ENCODE measurements at places on chromosomes 5 and 9.

DNA sequence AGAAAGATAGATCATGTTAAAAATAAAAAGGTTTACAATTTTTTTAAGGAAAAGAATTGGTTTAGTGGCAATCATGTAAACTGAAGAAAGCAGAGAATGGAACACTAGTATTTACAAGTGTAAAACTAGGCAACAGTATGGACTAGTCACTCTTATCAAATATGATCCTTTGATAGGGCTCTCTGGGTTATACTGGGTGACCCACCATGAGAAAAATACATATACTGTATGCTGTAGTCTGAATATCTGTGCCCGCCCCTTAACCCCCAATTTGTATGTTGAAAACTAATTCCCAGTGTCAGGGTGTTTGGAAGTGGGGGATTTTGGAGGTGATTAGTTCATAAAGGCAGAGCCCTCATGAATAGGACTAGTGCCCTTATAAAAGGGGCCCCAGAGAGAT, 236.8 kb upstream of the TARS1 start:
- DNase-seq = no peak

DNA sequence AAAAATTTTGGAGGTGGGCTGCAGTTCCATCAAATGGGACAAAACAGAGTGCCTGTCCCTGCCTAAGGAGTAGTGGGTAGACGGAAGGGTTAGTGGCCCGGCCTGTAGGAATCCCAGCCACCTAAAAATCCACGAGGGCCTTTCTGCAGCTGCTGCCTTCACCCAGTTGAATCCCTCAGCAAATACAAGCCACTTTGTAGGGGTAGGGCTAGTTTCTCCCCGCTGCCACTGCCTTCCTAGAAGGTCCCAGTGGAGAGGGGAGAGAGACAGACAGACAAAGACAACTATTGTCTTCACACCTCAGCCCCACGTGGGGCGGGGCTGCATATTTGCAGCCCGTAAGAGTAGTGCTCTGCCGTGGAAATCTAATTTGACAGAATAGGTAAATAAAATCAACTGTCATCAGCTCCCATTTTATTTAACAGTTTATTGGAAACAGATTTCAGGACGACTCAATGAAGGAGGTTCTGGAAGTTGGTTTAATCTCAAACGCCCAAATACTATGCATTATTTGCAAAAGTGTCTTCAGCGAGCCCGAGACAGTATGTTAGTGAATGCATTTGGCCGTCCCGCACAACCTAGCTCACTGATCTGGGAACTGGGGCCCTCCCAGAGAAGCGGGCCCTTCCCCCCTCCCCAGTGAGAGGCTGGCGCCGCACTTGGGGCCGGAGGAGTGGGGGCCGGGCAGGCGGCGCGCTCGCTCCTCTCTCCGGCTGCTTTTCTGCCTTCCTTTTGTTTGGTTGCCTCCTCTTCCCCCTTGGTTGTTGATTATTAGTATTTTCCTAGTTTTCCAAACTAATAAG, 67.6 kb upstream of the TBCA start:
- no peak for DNase-seq

DNA sequence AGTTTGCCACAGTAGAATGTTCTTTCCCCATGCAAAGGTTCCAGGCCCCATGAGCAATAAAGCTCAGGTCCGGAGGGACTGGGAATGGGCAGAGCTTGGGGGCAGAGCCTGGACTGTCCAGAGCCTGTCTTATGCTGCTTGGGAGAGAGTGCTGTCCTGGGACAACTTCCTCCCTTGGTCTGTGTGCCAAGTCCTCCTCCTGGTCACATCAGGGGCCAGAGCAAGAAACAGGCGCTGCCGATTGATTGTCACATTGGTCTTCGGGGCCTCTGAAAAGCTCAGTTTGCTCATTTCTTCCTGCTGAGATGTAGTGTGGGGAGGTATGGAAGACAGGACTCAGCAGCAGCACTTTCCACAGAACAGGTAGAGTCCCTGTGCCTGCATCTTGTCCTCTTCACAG, 54.0 kb upstream of the FCN1 start:
- no peak for DNase-seq

DNA sequence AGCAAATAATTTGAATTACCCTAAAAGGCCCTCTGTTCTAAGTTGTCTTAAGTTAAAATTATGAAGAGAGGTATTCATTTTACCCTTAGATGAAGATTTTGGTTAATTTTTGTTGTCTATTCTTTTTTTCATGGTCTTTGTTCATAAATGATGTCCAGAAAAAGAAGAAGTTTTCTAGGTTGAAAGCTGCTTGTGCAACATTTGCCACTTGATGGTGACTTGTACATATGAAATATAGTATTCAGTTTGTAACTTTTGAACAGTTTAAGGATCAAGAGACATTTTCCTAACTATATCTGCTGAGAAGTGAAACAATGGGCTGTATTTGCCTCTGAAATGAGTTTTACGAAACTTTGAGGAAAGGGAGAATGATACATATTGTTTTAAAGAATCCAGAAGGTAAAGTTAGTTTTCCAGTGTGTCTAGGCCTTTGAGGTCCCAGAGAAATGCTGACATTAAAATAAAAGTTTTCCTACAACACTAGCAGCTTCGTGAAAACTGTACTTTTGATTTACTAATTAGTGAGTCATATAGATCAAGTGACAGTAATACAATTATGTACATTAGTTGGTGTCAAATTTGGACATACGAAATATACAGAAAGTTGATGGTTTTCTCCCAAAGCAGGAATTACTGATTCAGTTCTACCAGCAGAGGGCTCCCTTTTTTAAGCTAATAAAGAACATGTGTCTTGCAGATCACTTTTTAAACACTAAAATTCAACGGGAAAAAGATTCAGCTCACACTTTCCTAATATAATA, 70.5 kb downstream of the PIK3R1 start:
- DNase-seq = no peak

DNA sequence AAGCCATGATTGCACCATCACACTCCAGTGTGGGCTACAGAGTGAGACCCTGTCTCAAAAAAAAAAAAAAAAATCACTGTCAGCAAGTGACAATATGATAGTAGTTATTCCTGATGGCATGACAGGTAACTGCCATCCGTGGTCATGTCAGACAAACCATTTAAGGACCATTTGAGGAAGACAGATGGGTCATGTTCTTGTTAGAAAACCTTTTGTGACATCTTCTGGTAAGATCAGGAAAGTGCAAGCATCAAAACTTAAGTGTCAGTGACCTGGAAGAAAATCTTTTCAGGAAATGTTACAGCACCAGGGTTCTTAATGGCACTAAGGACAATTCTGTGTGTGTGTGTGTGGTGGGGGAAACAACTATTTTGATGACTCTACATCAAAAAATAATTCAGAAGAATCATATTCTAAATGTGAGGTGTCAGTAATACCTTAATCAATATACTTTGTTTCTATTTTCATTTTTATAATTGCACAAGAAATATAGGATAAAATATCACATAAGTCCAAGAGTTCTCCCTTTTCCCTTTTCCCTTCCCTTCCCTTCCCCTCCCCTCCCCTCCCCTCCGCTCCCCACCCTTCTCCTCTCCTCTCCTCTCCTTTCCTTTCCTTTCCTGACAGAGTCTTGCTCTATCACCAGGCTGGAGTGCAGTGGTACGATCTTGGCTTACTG, 17.8 kb downstream of the SLC38A9 start:
- DNase-seq = no peak

- no peak for DNase-seq
These were observed 698.3 kb downstream of the MAT2B start for GRCh38 chr5:164203581-164204225.

DNA sequence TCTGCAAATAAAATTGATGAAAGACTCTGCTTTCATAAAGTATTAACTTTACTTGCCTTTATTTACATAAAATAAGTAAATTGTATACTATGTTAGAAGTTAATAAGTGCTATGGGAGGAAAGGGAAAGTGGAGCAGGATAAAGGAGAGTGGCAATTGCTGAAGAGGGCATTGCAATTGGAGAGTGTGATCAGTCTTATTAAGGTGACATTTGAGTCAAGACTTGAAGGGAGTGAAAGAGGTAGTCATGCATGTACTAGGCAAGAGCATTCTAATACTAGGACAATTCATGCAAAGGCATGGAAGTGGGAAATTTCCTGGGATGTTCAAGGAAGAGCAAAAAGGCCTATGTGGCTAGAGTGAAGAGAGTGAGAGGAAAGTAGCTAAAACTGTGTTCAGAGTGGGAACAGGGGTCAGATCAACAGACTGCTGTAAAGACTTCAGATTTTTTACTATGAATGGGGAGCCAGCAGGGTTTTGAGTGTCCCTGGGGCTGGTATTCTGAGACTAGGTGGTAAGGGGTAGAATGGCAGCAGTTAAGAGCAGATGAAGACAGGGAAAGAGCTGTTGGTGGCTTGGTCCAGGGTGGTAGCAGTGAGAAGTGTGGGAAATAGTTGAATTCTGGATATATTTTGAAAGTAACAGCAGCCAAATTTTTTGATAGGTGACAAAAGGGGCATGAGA, 182.3 kb upstream of the RIOK2 start:
- no peak for DNase-seq

GRCh38 chr9:35114113-35114839, 1.4 kb downstream of the ATOSB start:
- peak; percentile 53 for DNase-seq

GRCh38 chr9:107778661-107779060, 289.1 kb upstream of the KLF4 start:
- no peak for DNase-seq

DNA sequence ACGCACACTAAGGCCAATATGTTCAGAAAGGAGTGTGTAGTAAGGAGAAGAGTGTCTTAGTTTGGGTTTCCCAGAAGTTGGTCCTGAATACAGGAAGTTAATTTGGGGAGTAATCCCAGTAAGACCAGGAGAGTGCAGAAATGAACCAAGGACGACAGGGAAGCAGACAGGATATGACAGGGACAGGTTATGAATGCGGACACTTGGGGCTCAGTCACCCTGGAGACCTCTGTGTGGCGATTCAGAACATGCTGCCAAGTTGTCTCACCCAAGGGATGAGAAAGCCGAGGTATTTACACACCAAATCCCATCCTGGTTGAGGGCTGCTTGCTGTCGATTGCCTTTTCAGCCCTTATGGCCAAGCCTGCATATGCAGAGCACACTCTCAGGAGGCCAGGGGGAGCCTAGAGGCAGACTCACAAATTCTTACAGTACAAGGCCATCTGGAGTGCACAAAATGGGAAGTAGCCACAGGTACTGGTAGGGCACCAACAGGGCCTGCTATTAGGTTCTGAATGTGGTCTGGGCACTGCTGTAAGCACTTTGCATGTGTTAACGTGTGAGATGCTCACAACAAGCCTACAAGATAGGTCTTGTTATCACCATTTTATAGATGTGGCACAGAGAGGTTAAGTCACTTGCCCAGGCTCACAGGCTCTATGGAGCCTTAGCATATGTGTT, 233.1 kb upstream of the ANKRD55 start:
- no peak for DNase-seq

DNA sequence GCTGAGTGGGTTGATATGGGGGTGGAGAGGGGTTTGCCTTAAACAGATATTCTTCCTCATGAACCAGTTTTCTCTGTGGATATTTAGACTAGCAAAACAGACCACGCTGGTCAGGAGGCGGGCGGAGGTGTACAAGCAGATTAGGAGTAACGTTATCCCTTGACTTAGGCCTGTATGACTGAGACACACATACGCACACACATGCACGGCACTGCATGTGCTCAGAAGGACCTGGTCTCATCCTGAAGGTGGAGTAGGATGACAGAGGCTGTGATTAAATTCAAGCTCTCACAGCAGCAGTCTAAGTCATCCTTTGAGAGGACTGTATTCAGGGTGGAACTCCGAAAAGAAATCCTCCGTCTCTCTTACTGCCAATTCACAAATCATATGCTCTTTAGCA, 209.7 kb downstream of the DIRAS2 start:
- DNase-seq = no peak

DNA sequence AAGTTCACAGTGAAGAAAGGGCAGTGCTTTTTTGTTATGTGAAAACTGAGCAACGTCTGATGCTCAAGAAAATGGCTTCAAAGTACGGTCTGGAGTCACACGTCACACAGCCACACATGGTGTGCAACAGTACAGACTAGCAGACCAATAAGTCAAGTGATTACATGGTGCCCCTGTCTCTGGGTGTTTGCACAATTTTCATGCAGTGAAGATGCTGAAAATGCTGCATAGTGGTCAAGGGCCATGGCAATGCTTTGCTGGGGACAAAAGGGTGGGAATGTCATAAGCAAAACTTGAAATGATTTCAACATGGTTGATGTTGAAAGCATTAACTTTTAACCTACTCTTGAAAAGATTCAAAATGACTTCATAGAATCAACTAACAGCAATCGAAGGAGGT, 231.2 kb downstream of the EBF1 start:
- DNase-seq = no peak

GRCh38 chr9:103714992-103715391, 379.1 kb upstream of the SMC2 start:
- no peak for DNase-seq

DNA sequence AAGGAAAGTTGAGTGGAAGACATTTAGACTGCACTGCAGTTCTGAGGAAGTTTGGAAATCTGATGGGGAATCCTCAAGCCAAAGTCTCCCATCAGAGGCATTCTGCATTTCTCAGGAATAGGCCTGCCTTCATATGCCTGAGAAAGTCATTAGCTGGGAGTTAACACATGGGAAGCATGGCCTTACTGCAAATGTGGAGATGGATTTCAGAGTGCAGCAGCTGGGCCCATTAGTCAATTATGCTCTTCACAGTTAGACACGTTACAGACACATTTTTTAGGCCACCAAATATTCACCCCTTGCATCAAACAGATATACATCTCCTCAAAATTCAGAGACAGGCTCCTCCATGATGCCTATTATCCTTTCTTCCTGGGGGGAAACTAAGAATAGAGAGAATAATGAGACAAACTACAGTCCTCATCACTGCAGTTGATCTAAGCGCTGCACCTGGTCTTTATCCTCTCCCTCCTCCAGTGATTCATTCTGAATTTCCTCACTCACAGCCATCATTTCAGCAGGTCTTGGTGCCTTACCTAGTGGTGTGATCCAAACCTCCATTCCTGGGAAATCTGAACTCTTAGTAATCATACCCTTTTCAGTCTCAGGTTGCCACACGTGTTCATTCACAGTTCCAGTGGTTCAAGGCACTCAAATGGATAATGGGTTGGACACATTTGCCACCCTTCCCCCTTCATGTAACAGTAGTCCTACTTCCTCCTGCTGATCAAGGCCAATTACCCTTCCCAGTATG, 47.9 kb upstream of the PPP2CA start:
- no peak for DNase-seq
